ENCODE measurements at places on chromosomes 7 and 10. TPM values are rescaled to one million over a fixed set of nuclear protein-coding genes. Genes with fewer than 3 reads are reported as not detected.

The OR2A12 gene
- total RNA-seq, result not detected

- no peaks in the 10 kb centered on the region for H3K27me3 ChIP-seq
- DNase-seq, result no peak
- H3K36me3 ChIP-seq, result no peaks in the 10 kb centered on the region
- no peak overlapping the region for H3K27ac ChIP-seq
- H3K4me3 ChIP-seq, result no peak overlapping the region
These were observed 115.4 kb downstream of the TEX36 start for GRCh38 chr10:125567529-125567928.

DNA sequence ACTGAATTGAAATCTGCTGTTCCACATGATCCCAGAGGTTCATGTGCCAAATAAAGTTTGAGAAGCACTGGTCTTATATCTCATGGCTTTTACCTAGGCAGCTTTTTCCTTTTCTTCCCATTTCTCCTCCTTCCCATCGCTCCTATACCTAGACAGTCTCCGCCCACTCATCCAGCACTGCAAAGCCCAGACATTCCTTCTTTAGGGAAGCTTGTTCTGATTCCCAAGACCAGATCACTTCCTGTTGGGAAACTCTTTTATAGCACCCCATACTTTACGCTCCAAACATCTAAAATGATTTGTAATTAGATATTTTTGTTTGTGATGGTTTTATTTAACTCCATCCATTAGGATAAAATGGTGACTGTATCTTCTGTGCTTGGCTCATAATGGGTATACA lies 75.9 kb downstream of the BMPER start:
- no peaks in the 10 kb centered on the region for H3K36me3 ChIP-seq
- H3K27me3 ChIP-seq, result no peaks in the 10 kb centered on the region
- H3K4me3 ChIP-seq, result no peak overlapping the region
- H3K27ac ChIP-seq, result no peak overlapping the region
- no peaks in the 10 kb centered on the region for H3K4me1 ChIP-seq

- H3K27ac ChIP-seq, result no peak overlapping the region
- H3K4me3 ChIP-seq, result no peak overlapping the region
- no peak for DNase-seq
- no peaks in the 10 kb centered on the region for H3K36me3 ChIP-seq
These were observed 641.5 kb upstream of the SORCS1 start for GRCh38 chr10:107806026-107806425.

DNA sequence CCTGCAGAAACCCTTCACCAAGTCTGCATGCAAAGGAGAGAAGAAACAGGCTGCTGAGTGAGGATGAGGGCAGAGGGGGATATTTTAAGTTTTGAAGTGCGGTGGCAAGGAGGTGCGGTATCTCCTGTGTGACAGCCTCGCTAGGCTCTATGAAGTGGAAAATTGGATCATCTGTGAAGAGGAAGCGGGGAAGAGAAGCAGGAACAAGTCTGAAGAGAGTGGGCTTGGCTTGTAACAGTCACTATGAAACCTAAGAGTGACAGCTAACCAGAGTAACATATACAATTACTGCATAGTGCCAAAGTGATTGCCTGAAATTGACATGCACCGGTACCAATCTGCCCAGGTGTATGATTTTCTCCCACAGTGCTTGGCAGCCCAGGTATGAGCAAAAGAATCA lies 287.5 kb upstream of the KLF14 start:
- DNase-seq, result no peak
- peaks cover 50% of the 10 kb centered on the region for H3K4me1 ChIP-seq
- no peak overlapping the region for H3K4me3 ChIP-seq
- no peak overlapping the region for H3K27ac ChIP-seq
- peaks cover 2% of the 10 kb centered on the region for H3K36me3 ChIP-seq
- no peaks in the 10 kb centered on the region for H3K27me3 ChIP-seq

The SEMA3A gene
- total RNA-seq, result 0.41 TPM

DNA sequence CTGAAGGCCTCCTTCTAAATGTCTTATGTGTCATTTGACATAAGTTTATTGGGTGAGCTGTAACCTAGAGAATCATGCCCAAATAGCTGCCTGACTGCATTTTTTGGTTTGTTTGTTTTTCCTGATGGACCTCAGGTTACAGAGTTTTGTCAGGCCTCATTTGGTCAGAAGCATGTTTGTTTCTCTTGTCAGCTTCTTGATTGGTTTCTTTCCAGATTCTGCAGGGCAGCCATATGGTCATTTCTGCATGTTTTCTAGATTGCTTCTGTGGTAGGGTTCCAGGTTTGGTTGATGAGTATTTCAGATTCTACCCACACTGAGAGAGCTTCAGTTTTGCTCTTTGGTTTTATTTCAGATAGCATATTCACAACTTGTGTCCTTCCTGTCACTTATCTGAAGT lies 28.0 kb downstream of the GLCCI1 start:
- DNase-seq, result no peak
- H3K27ac ChIP-seq, result no peak overlapping the region
- H3K27me3 ChIP-seq, result no peaks in the 10 kb centered on the region

The ZDHHC4 gene
- total RNA-seq, result 38.5 TPM

The NUTM2E gene
- 0.63 TPM for total RNA-seq

DNA sequence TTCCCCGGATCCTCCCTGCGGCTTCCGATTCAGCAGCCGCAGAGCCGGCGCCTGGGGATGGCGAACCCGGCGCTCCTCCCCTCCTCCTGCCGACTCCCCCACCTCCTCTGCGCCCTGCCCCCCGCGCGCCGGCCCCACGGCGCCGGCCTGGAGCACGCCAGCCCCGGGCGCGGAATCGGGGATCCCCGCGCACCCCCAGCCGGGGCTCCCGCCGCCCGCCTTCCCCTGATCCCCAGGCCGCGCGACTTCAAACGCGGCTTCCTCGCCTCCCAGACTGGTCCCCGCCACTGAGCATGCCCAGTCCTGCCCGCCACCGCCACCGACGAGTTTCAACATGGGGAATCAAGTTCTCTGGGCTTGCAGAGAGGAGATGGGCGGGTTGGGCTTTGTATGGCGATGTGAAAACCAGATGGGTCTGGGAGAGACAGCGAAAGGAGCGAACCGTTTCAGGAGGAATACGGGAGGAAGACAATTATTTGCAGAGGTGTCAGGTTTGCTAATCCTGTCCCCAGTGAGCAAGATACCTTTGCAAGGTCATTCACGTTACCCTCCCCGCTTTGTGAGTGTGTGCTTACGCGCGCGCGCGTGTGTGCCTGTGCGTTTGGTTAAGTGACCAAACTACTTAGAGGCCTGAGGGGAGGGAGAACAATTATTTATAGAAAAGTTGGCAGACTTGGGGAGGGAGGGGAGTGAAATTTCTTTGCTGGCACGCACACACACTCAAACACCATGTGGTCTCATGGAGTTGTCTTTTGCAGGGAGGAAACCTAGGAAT lies at the start of gene PANK1:
Gene PANK1, minus strand, starts transcription at position 276 of the 775 bp plus-strand sequence. CDS start 351 bp downstream, outside the sequence.
- no peaks in the 10 kb centered on the region for H3K36me3 ChIP-seq
- no peak within 1 kb of the TSS for H3K27ac ChIP-seq
- peak; percentile 76 for DNase-seq

The ADRA2A gene
- not detected for total RNA-seq

- no peaks in the 10 kb centered on the region for H3K4me1 ChIP-seq
- no peak overlapping the region for H3K27ac ChIP-seq
- no peaks in the 10 kb centered on the region for H3K36me3 ChIP-seq
- no peak overlapping the region for H3K4me3 ChIP-seq
- H3K27me3 ChIP-seq, result no peaks in the 10 kb centered on the region
These were observed 70.3 kb upstream of the NMT2 start for GRCh38 chr10:15238555-15239335.

The FXYD4 gene
- not detected for total RNA-seq

DNA sequence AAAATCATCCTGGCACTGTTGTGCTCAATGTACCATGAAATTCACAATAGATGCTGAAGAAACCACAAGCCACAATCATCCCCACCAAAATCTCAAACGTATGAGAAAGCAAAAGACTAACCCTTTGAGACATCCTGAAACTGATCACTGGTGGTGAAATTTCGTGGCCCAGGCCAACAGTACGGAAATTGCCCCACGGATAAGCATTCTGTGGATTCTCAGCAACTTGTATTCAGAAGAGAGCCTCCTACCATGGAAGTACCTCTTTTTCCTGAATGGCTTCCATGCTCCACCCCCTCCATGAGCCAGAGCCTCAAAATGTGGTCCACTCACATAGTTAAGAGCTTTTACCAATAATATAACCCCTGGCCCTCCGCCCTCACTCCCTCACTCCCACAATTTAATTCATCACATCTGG lies 163.9 kb upstream of the AUTS2 start:
- no peak overlapping the region for H3K4me3 ChIP-seq
- H3K27me3 ChIP-seq, result no peaks in the 10 kb centered on the region
- peaks cover 25% of the 10 kb centered on the region for H3K4me1 ChIP-seq
- no peak for DNase-seq

DNA sequence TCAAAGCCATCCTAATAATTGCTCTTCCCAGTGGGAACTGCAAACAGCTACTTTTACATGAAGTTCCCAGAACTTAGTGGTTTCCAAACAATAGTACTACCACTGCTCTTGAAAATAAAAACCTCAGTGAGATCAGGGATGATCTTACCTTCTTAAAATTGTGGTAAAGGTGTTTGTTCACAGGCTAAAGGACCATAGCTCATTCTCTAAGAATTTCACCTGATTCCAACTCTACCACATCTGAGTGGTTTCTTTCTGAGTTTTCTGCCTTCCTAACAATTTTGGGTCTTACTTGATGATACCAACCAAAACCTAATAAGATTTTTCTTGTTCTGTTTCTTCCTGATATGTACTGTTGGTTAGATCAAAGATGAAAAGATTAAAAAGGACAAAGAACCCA lies 45.6 kb upstream of the AGBL3 start:
- DNase-seq, result no peak
- H3K36me3 ChIP-seq, result no peaks in the 10 kb centered on the region
- no peaks in the 10 kb centered on the region for H3K27me3 ChIP-seq

GRCh38 chr10:11539191-11539868 lies 72.1 kb downstream of the USP6NL start:
- H3K27ac ChIP-seq, result no peak overlapping the region
- H3K4me3 ChIP-seq, result no peak overlapping the region
- H3K36me3 ChIP-seq, result peaks cover 6% of the 10 kb centered on the region
- no peaks in the 10 kb centered on the region for H3K27me3 ChIP-seq

DNA sequence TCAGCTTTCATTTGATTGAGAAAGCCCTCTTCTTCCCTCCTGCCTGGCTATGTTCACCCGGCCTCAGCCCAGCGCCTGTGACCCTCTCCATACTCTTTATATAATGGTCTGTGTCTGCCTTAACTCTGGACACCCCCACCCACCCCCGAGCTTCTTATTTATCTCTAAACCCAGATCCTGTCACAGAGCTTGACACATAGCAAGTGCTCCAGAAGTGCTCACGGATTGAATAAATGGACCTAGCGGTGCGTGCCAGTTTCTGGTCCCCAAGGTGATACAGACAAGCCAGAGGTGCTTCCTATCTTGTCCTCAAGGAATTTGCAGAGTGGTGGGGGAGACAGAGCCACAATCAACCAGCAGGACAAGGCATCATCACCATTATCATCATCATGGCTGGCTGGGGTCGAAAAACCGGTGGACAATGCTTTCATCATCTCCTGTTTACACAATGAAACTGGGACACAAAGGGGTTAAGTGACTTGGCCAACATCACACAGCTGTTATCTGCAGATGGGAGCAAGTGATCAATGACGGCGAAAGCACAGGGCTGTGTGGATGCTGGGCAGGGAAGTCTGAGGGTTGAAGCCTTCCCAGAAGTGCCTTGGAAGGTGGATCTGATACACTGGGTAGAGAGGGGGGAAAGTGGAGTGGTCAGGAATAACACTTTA lies 2.2 kb upstream of the LOXL4 start:
- H3K36me3 ChIP-seq, result no peaks in the 10 kb centered on the region
- no peak overlapping the region for H3K27ac ChIP-seq
- H3K27me3 ChIP-seq, result peaks cover 18% of the 10 kb centered on the region
- DNase-seq, result no peak
- no peak overlapping the region for H3K4me3 ChIP-seq
- H3K4me1 ChIP-seq, result peaks cover 5% of the 10 kb centered on the region

GRCh38 chr7:42224391-42225003 lies 12.5 kb downstream of the GLI3 start:
- no peak overlapping the region for H3K4me3 ChIP-seq
- DNase-seq, result no peak
- no peaks in the 10 kb centered on the region for H3K4me1 ChIP-seq
- H3K36me3 ChIP-seq, result no peaks in the 10 kb centered on the region
- no peaks in the 10 kb centered on the region for H3K27me3 ChIP-seq
- H3K27ac ChIP-seq, result no peak overlapping the region

DNA sequence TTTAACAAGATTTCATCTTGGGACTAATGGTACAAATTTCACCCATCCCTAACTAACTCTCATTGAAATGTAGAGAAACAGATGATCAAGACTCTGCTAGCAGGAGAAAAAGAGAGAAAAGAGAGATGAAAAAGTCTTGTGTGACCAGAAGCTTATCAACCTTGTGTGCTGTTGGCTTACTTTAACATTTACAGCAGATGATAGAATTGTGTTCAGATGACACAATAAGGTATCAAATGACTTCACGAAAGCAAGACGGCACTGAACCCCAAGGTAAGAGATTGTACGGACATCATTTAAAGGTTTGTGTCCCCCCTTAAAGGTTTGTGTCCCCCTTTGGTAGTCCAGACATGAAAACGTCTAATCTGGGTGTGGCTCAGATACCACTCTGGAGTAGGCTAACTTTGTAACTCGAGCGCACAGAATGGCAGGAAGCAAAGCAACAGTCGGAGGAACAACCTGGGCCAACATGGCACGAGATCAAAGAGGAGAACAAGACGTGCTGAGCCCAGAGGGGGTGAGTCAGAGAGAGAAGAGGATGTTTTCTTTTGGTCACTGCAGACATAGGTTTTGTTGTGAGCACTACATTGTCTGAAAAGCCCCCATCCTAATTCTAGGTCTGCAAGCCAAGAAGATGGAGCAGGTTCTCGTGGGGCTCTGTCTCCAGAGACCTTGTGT lies 10.4 kb upstream of the LMBR1 start:
- H3K4me1 ChIP-seq, result no peaks in the 10 kb centered on the region
- no peak overlapping the region for H3K27ac ChIP-seq
- no peaks in the 10 kb centered on the region for H3K36me3 ChIP-seq
- no peaks in the 10 kb centered on the region for H3K27me3 ChIP-seq
- no peak for DNase-seq

DNA sequence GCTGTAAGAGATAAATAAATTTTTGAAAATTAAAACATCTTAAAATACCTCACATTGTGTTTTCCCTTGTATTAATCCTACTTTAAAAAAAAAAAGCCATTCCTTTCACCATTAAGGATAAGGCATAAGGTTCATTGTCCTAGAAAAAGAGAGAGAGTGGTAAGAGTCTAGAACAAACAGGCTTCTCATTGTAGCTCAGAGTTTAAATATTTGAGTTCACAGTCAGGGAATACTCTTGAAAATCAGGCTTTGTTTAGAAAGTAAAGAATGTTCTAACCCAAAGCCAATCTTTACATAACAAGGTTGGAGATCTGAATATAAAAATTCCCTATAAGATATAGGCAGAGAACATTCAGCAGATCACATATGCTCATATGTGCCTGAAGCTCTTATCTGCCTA lies 40.2 kb upstream of the TES start:
- no peak overlapping the region for H3K27ac ChIP-seq
- no peak for DNase-seq
- H3K27me3 ChIP-seq, result no peaks in the 10 kb centered on the region
- no peak overlapping the region for H3K4me3 ChIP-seq
- H3K4me1 ChIP-seq, result peaks cover 24% of the 10 kb centered on the region

All from B cell (primary cell).